ENCODE measurements at places on chromosomes 1 and 21.

- no peak for DNase-seq
Observed at GRCh38 chr1:66401244-66401643, 132.7 kb upstream of the SGIP1 start.

DNA sequence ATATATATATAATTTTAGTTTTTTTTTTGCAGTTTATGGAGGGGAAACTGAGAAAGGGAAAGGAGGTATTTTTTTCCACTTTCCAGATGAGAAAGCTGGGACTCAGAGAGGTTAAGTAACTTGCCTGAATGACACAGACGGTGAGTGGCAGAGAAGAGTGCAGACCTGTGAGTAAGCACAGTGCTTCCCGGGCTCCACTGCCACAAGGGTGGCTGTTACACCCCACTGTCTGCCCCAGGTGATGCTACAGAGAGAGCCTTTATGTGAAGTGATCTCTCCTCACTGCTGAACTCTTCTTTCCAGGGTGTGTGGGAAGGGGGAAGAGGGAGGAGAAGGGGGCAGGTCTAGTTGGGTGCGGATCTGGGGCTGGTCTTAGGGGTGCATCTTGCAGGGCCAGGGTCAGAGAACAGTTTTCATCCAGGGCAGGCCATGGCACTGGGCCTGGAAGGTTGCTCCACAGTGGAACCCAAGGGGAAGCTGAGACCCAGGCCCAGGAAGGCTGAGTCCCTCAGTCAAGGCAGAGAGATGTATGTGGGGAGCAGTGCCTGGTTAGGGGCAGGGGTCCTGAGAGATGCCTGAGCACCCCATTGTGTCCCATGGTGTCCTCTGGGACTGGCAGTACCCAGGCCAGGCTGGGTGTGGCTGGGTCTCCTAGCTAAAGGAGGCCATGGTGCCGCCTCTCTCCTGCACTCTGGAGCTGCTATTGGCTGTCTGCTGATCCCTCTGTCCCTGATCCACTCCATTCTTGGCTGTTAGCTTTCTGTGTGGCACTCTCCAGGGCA is 357.5 kb downstream of the PTPRU start:
- DNase-seq = no peak

DNA sequence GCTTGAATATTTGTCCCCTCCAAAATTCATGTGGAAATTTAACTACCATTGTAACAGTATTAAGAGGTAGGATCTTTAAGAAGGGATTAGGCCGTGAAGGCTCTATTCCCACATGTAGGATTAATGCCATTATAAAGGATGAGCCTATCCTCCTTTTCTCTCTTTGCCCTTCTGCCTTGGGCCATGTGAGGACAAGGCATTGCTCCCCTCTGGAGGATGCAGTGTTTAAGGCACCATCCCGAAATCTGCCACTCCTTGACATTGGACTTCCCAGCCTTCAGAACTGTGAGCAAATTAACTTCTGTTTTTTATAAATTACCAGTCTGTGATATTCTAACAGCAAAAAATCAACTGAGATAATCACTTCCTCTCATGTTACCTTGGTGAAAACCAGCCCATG is 124.4 kb downstream of the TOMM20 start:
- no peak for DNase-seq

DNA sequence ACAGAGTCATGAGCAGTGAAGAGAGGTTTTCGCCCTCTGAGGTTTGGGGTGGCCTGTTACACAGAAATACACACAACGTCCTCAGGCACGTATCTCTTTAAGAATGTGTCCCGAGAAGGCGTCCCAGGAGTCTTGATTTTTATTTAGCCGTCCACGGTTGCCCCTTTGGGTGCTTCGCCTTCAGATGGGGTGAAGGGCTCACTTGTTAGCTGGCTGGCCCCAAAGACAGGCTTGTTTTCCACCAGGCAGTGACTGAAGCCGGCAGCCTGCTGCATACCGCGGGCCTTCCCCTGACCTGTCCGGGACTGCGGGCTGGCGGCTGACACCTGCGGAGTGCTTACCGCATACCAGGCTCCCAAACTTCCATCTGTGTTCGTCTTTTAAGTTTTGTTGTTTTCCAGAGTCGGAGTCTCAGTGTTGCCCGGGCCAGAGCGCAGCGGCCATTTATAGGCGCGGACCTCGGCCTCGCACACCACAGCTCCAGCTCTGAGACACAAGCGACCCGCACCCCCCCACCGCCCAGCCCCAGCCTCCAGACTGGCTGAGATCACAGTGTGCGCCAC is 1.6 kb upstream of the ADARB1 start:
- DNase-seq = no peak

- DNase-seq = no peak
Observed at GRCh38 chr1:9877962-9878361, 32.1 kb downstream of the CTNNBIP1 start.

- no peak for DNase-seq
Observed at GRCh38 chr1:3125546-3126368, 56.8 kb downstream of the PRDM16 start.

- no peak for DNase-seq
Observed at GRCh38 chr1:87816646-87817045, 488.0 kb downstream of the LMO4 start.

GRCh38 chr1:162011337-162012012 is 12.2 kb downstream of the OLFML2B start:
- DNase-seq = no peak

GRCh38 chr1:243963571-243963970 is 87.5 kb upstream of the ZBTB18 start:
- DNase-seq = no peak

DNA sequence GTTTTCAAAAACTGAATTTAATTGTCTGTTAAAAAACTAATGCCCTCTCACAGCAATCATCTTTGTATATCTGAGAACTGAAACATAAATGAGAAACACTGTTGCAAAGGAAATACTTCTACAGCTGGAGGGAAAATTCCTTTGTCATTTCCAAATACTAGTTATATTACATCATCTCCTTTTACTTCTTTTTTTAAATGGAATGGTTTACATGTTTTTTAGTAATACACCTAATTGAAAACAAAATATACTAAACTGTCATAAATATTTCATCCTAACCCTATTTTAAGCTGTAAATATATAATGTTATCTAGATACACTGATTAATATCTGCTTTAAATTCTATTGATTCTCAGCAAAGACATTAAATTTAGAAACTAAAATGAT is 19.1 kb downstream of the CDC42BPA start:
- DNase-seq = no peak

DNA sequence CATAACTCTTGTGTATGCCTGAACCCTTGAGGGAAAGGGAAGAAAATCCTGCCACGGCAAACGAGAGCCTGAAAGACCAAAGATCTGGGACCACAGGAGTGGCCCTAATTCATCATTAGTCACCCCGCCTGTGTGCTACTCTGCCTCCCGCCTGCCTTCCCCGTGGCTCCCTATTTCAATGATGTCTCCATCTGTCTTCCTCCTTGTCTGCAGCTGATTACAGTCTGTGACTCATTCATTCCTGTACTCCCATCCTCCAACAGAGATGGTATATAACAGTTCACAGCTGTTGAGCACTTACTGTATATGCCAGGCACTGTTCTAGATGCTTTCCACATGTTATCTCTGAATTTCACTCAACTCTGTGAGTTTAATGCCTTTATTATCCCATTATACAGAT is 96.6 kb downstream of the SEC16B start:
- no peak for DNase-seq

- no peak for DNase-seq
Observed at GRCh38 chr21:44526096-44526997, 13.6 kb downstream of the KRTAP10-1 start.

DNA sequence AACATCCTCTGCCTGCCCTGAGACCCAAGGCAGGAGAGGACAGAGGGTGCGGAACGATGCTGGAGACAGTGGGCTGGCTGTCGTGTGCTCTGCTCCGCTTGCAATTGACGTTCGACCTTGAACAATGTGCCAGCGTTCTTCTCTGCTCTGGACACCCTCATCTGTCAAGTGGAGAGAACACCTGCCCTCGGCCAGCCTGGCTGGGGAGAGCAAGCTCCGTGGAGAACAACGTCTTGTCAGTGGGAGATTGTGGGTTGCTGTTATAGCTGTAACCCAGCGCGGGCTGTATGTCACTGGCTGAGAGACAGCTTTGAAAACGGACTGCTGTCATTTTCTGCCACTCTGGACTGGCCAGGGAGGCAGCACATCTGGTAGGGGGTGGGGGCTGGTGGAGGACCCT is 14.7 kb downstream of the KIAA1614 start:
- no peak for DNase-seq

GRCh38 chr1:165354739-165355138 is 1.8 kb downstream of the LMX1A start:
- DNase-seq = no peak

DNA sequence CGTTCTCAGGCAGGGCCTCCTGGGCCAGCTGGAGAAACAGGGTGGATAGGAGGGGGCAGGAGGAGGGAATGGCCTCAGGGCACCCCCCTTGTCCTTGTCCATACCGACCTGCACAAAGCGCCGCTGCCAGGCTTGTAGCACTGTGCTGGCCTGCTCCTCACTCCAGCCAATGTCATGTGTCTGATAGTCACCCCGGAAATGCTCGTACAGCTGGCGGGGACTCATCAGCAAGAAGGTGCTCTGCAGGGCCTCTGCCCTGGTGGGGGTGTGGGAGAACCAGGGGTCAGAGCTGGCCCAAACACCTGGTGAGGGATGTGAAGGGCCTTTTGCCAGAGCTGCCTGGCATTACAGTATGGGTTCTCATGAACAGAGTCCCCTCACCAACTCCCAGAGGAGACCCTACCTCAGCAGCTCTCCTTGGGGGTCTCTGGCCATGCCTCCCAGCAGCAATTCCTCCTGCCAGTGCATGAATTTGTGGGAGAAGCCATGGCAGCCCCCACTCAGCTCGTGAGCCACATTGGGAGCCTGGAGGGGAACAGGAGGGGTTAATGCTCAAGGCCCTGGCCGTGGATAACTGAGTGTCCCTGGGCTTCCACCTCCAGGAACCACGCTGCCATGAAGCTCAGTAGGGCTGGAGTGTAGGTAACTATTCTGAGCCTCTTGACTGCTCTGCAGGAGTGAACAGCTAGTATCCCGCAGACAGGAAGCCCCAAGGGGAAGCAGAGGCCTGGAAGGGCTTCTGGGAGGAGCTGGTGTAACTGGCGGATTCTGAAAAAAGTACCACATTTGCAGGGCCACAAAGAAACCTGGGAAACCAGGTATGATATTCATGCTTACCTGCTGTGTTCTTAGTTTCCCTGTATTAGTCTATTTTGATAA is 13.3 kb downstream of the PTCH2 start:
- no peak for DNase-seq

DNA sequence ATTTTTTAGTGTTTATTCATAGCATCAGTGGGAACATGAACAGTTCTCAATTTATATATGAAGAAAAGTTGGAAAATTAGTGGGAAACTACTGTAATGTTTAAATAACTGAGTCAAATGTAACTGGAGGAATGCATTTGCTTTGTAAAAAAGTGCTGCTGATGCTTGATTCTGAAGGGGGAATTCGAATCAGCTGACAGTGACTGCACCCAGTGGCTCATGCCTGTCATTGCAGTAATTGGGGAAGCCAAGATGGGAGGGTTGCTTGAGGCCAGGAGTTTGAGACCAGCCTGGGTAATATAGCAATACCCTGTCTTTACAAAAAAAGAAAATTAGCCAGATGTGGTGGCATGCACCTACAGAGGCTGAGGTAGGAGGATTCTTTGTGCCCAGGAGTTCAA is 398.4 kb downstream of the ZP4 start:
- no peak for DNase-seq

DNA sequence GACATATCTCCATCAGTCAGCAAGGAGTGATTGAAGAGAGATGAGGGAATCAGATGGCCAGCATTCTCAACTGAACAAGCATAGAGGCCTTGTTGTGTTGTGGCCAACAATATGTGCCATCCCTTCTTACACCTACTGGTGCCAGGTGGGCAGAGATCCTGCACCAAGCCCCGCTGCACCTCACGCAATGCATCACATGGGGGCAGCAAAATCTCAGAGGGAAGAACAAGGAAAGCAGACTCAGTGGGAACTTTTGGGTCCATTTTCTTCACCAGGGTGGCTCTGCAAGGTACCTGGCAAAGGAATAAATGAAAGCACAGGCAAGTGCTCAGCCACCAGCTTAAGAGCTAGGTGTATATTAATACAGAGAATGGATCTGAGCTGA is 33.2 kb downstream of the HSD3B2 start:
- no peak for DNase-seq

DNA sequence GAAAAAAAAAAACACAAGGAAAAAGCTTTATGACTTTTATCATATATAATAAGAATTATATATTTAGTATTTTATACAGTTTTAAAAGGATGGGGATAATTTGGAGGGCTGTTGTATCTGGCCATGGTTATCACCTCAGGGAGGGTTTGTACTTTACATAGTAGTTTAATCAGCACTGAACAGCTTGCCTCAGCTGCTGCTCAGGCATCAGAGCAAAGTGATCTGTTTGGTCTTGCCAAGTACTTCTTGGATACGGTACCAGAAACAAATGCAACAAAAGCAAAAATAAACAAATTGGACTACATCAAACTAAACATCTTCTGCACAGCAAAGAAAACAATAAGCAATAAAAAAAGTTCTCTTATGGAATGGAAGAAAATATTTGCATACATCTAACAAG is 2.6 kb upstream of the SPTA1 start:
- DNase-seq = no peak

- DNase-seq = no peak
Observed at GRCh38 chr1:159532922-159533321, 2.9 kb downstream of the OR10J5 start.

- no peak for DNase-seq
Observed at GRCh38 chr21:31922881-31923280, 50.1 kb downstream of the HUNK start.

DNA sequence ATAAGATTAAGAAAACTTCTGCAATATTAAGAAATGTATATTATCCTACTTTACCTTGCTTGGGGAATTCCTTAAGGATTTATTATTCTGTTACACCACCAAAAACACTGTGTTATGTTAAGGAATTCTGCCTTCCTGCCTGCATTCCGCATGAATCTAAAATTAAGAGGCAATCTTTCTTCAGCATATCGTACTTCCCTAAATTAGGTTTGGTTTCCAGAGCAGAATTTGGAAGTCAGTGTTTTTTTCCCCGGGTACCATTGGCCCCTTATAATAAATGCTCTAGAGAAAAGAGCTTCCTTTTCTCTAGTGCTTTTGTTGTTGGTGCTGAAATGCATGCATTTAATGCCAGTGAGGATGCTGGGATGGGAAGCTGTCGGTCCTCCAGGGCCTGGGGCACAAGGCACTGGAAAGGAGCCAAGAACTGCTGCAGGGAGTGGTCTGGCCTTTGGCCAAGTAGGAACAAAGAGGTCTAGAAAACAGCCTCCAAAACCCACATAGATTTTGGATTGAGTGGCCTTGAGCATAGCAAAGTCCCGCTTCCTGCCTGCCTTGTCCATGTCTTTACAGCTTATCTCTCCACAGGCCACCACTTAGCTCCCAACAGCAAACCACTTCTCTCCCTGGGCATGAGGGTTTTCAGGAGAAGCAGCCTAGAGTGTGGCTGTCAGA is 69.9 kb downstream of the RRAGC start:
- DNase-seq = peak; percentile 98

GRCh38 chr1:242811092-242811840 is 286.8 kb upstream of the PLD5 start:
- DNase-seq = no peak
